ENCODE measurements at places on chromosomes 3 and 15.

GRCh38 chr15:58856086-58856485 is 77.4 kb downstream of the SLTM start:
- no peak for DNase-seq

DNA sequence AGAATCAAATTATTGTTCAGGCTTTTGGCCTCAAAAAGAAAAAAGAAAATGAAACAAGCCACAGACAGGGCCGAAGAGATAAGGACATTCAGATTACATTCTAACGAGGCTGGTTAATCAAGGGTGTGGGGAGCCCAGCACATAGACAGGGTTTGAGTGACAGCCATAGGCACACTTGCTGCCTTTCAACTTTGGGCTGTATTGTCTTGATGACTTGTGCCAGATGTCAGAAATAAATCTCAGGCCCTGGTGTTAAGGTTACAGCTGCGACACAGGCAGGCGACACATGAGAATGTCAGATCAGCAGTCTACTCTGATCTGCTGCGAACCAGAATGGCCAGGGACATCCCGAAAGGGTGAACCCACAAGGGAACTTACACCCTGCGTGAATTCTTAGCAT is 231.2 kb upstream of the ARRDC4 start:
- no peak for DNase-seq

DNA sequence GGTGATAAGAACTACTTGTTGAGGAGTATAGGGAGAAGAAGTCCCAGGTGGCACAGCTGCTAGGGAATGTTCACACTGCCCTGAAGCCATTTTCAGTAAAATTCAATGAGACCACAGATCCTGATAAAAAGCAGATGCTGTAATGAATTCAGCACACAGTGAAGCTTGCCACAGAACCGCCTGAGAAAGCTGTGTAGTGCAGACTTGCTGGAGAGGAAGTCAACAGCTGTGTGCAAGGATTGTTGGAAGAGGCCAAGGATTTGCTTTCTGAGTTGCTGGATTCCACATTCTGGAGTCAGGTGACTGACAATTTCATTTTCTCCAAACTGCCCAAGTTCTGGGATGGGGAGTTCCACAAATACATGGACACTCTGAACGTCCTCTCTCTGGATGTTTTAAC is 70.9 kb downstream of the ANP32A start:
- DNase-seq: no peak

- no peak for DNase-seq
Observed at GRCh38 chr3:16945330-16945729, 60.6 kb downstream of the PLCL2 start.

- no peak for DNase-seq
Observed at GRCh38 chr15:80031841-80032240, 27.6 kb upstream of the ZFAND6 start.

DNA sequence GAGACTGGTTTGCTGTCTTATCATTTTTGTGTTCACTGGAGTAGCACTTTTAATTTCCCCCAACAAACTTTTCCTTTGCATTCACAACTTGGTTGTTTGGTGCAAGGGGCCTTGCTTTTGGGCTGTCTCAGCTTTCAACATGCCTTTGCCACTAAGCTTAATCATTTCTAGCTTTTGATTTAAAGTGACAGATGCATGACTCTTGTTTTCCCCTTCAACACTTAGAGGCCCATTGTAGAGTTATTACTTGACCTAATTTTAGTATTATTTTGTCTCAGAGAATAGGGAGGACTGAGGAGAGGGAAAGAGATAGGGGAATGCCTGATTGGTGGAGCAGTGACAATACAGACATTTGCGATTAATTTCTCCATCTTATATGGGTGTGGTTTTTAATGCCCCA is 340.1 kb upstream of the MANF start:
- no peak for DNase-seq
